ENCODE measurements at places on chromosomes 11 and 22. TPM values are rescaled to one million over a fixed set of nuclear protein-coding genes. Genes with fewer than 3 reads are reported as not detected.

The GDPD5 gene
- polyA plus RNA-seq: 13.7 TPM

The TMPRSS4 gene
- polyA plus RNA-seq: 34.7 TPM

The IRAG1 gene
- polyA plus RNA-seq: 10.5 TPM

The PVALB gene
- polyA plus RNA-seq: 4.5 TPM

The ART1 gene
- polyA plus RNA-seq: not detected

The GGTLC2 gene
- not detected for polyA plus RNA-seq

The OR51B2 gene
- not detected for polyA plus RNA-seq

The ZNF408 gene
- 11.0 TPM for polyA plus RNA-seq

The PLA2G3 gene
- 0.13 TPM for polyA plus RNA-seq

The AIFM3 gene
- 1.1 TPM for polyA plus RNA-seq
